ENCODE measurements at places on chromosomes 2 and 18. TPM values are rescaled to one million over a fixed set of nuclear protein-coding genes. Genes with fewer than 3 reads are reported as not detected.
A peak's percentile ranks its signal among the peaks of the same experiment; 100 is the strongest.

Gene GLB1L
- total RNA-seq: 2.5 TPM

Gene EPB41L3
- 6.8 TPM for total RNA-seq

Gene LBX2
- 0.52 TPM for total RNA-seq

Gene SAG
- not detected for total RNA-seq

Gene GAREM2
- 3.6 TPM for total RNA-seq

Gene MEIS1
- total RNA-seq: 40.8 TPM

Gene DLGAP1
- not detected for total RNA-seq

Gene ZNF532
- 64.2 TPM for total RNA-seq

Gene EGR4
- total RNA-seq: not detected

Gene FOXI3
- total RNA-seq: not detected

DNA sequence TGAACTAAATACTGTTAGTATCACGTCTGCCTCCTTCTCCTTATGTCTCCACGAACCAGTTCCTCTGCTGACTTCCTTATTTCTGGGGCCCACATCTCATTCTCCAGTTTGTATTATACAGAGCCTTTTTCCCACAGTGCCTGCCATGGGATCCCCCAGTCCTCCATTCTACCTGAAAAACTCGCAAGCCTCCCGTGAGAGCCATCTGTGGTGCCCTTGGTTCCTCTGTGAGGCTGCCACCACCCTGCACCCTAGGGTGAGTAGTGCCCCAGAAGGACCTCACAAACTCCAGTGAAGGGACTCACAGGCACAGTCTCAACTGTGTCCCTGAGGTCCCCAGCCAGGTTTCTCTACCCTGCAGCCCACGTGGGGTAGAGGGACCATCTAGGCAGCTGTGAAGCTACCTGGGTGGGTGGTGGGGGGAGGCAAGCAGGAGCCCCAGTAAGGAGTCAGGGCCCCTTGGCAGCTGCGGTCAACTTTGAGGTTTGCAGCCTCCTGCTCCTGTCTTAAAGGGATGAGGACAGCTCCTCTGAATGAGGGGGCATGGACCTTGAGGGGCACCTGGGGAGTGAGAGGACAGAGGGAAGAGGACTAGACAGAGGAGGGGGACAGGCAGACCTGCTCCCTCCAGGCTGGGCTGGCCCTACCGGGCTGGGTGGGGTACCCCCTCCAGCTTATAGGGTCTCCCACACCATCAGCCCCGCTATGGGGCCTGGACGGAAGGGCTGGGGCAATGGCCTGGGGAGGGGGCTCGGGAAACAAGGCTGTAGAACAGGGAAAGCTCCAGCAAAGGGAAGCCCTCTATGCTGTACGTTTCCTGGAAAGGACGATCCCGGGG is 1.0 kb downstream of the PSTPIP2 start:
- no peak for DNase-seq

DNA sequence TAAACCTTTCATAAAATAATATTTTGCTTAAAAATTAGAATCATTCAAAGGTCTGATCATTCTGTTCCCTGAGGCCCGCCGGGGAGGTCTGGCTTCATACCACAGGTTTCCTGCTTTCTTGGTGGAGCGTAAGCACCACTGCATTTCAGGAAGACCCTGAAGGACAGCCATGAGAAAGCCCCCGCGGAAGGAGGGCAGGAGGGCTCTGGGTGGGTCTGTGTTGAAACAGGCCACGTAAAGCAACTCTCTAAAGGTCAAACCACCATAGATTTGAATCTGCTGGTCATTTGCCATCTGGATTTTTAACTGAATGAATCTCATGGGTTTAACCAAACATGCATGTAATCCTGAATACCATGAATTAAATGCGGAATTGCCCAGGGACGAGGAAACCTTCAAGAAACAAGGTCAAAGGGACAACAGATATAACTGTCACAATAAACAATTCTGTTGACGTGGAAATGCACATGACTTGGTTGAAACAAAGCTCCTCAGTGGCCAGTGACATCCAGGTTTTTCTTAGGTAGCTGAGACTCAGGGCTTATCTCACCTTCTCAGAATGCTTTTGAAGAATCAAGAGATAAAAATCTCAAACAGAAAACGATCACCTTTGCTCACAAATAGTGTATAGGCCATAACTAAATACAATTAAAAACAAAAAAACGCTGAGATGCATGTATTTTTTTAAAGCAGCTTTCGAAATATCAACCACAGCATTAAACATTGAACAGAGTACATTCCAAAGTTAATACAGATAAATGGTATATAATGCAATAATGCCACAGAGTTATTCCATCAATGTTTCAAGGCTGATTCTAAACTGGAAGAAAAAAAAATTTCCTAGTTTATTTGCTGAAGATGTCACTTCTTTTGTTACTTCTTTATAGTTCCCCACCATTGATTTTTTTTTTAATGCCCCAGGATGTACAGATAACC is 193.2 kb downstream of the BCL2 start:
- no peak for DNase-seq

- peak; percentile 63 for DNase-seq
Observed at GRCh38 chr2:215619989-215620388, 184.1 kb upstream of the FN1 start.

GRCh38 chr2:27485496-27485895 is 4.0 kb downstream of the IFT172 start:
- no peak for DNase-seq

DNA sequence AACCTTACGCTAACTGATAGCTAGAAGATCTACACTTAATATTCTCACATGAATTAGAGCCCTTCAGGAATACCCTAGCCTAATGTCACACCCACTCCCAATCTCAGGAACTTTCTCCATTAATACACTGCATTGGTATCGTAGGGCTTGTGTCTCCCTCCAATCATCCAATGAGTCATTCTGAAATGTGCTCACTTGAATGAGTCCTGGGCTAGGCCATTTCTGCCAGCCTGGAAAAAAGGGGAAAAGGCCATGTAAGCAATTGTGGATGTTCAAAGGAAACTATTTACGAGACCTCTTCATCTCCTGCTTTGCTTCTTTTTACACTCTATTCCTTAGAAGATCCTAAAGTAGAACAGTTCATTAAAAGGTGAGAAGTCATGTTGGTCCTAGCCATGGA is 18.8 kb downstream of the ZEB2 start:
- no peak for DNase-seq

- DNase-seq: no peak
Observed at GRCh38 chr2:11043245-11043644, 112.0 kb upstream of the SLC66A3 start.

DNA sequence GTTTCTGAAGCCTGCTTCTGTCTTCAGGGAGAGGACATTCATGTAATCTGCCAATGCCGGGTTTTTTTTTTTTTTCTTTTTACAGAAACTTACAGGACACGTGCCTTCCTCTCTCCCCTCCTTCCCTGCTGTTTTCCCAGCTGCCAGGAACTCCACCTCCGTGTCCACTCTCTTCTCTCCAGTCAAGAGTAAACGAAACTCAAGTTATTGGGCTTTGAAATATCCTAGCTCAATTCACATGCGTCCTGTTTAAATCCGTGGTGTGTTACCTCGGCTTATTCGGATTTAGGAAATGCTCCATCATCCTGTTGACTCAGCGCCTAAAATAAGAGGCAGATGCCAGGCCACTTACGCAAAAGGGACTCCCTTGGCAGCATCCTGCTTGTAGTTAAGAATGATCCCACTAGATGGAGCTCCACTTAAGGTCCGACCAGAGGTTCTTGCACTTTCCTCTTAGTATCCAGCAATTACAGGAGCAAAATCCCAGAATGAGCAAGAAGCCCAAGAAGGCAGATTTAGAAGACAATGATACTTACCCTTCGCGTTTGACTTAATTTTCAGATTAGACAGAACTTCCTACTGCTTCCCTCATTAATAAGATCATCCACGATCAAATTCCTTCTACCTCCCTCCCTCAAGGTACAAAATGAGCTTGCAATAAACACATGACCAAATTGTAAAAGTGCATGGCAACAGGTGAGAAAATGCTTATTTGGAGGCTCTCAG is 97.2 kb upstream of the ZCCHC2 start:
- DNase-seq: peak; percentile 61

- no peak for DNase-seq
Observed at GRCh38 chr2:169114056-169114455, 44.7 kb downstream of the DHRS9 start.

DNA sequence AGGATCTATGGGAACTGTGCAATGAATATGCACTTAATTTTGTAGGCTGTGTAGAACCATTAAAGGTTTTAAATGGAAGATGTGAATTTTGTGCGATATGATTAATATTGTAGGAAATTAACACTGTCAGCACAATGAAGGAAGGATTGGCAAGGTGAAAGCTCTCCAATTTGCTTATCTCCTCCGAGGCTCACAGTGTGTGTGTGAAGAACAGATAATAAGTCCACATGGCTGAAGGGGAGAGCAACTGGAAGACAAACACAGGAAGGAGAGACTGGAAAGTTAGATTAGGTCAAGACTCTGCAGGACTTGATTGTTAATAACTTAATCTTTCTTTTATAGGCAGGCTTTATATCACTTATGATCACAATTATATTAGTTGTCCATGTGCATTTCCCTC is 269.7 kb upstream of the VRK2 start:
- DNase-seq: no peak

DNA sequence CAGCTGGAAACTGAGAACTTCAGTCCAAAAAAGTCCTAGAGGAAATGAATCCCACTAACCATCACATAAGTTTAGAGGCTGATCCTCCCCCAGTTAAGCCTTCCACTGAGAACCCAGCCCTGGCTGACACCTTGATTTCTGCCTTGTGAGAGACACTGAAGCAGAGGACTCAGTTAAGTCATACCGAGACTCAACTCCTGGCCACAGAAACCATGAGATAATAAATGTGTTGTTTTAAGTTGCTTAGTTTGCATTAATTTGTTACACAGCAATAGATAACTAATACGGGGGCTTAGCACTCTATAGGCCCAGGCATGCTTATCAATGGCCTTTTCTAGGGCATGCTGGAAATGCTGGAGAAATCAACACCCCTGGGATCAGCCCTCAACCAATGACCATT is 3.4 kb upstream of the ADD2 start:
- DNase-seq: no peak

GRCh38 chr2:85255813-85256594 is 71.8 kb downstream of the TGOLN2 start:
- DNase-seq: no peak

DNA sequence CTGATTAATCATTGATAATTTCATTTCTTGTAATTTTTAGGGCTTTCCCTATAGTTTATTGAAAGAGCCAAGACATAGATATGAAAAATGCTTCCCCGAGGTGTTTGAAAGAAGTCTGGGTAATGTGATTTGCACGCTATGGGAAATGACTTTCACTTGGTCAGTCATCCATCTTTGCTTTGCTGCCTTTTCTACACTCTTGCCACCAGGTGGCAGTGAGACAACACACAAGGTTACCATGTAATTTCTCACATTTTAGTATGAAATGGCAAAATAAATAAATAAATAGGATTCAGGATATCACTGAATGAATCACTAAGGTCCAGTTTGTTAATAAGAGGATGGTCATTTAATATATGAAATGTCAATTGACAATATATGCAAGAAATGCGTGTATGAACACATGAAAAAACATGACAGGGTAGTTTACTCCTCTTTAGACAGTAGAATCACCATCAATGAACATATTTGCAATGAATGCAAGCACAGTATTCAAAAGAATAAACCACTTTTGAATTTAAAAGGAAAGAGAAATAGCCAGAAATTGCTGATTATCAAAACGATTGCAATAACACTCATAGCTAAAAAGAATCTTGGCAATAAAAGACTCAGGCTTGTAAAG is 52.2 kb upstream of the KCNH7 start:
- no peak for DNase-seq

DNA sequence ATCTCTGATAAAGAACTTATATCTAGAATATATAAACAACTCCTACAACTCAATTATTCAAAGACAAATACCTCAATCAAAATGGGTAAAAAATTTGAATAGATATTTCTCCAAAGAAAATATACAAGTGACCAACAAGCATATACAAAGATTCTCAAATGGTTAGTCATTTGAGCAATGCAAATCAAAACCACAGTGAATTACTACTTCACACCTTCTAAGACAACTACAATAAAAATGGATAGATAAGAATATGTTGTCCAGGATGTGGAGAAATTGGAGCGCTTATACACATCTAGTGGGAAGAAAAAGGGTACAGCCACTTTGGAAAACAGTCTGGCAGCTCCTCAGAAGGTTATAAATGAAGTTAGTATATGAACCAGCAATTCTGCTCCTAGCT is 332.9 kb downstream of the TGIF1 start:
- no peak for DNase-seq

GRCh38 chr18:55419947-55420664 is 167.9 kb downstream of the TCF4 start:
- DNase-seq: no peak

GRCh38 chr2:81304154-81304830 is 999.7 kb upstream of the LRRTM1 start:
- DNase-seq: no peak

GRCh38 chr2:171407030-171407675 is 26.6 kb downstream of the METTL8 start:
- no peak for DNase-seq

DNA sequence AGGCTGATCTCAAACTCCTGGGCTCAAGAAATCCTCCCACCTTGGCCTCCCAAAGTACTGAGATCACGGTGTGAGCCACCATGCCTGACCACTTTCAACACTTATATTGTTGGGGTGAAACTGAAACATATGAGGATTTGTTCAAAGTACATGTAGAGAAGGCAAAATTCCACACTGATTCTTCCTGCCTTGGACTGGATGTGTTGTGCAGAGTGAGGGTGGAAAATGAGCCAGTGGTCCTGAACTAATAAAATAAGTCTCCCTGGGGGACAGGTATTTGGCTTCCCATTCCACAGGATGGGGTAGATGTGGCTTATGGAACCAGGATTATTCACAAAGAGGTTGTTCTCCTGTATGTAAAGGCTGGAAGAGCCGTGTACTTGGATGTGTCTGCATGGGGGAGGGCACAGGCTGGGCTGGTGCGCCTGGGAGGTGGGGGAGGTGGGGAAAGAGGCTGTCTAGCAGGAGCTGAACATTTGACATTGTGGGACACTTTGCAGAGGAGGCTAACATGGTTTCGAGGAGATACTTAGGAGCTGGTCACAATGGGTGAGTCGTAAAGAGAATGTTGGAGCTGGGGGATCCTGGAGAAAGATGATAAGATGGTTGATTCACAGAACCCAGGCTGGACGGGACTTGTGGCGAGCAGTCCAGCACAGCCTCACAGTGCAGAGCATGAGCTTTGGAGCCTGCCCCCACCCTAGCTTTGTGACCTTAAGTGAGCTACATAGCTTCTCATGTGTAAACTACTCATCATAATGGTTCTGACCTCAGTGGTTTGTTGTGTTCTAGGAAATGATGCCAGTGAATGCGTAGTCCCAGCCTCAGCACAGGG is at the start of gene TXNDC2:
Gene TXNDC2 (plus strand): TSS at position 804 of the 835 bp plus-strand sequence. CDS start 708 bp downstream, outside the sequence.
- no peak for DNase-seq

DNA sequence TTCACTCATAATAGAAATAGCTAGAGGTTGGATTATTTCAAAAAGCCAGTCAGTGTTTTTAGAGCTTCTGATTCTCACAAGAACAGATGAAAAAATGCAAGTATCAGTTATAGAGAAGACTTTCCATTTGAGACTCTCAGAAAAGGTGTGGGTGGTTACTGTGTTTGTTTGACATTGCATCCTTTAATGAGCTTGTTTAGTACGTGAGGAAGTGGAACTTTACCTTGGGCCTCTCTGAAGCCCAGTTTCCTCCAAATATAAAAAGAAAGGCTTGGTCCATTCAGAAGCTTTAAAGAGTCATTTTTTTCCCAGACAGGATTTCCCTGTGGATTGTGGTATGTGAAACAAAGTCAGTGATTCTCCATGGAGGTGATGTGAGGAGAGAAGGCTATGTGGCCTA is 89.9 kb upstream of the RANBP2 start:
- no peak for DNase-seq

GRCh38 chr18:75677696-75678455 is 250.4 kb upstream of the SMIM21 start:
- DNase-seq: no peak

GRCh38 chr18:26468931-26469340 is 79.4 kb downstream of the KCTD1 start:
- no peak for DNase-seq

Measured in left ventricle myocardium superior (tissue), 1 donor.